ENCODE measurements at places on chromosomes 13 and 19. TPM values are rescaled to one million over a fixed set of nuclear protein-coding genes. Genes with fewer than 3 reads are reported as not detected.

ADGRE2 gene
- polyA plus RNA-seq, result 0.22 TPM

RASGRP4 gene
- 0.81 TPM for polyA plus RNA-seq

SUGT1 gene
- 46.5 TPM for polyA plus RNA-seq

FOXA3 gene
- polyA plus RNA-seq, result 24.8 TPM

ASPDH gene
- polyA plus RNA-seq, result 20.0 TPM

PSPC1 gene
- 43.4 TPM for polyA plus RNA-seq

PPFIA3 gene
- 28.2 TPM for polyA plus RNA-seq

NCAN gene
- 0.27 TPM for polyA plus RNA-seq

RNF113B gene
- not detected for polyA plus RNA-seq

PRODH2 gene
- not detected for polyA plus RNA-seq

Data from small intestine (tissue), 16 donors.